ENCODE measurements at places on chromosomes 11 and 22. TPM values are rescaled to one million over a fixed set of nuclear protein-coding genes. Genes with fewer than 3 reads are reported as not detected.

The MMP7 gene
- total RNA-seq, result not detected

DNA sequence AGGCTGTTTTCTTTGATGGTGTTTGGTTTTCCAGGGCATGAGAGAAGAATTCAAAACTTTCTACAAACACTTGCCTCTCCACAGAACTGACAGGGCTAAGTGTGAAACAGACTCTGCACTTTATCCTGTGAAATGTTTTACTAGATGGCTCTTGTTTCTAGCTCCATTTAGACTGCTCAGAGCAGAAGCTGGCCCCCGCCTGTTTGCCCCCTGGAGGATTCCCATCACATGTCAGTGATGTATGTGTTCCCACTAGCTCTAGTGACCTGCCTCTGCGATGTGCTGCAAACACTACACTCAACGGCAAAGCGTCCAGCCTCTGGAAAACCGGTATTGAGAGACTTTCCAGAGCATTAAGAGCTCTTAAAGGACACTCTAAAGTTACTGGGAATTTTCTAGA is 41.4 kb upstream of the PCF11 start:
- DNase-seq, result no peak

The OR51I2 gene
- total RNA-seq, result not detected

The CYP2R1 gene
- 30.8 TPM for total RNA-seq

The ANO5 gene
- 9.8 TPM for total RNA-seq

The MRGPRX3 gene
- not detected for total RNA-seq

GRCh38 chr22:30253205-30253852 is 6.8 kb upstream of the LIF start:
- no peak for DNase-seq

DNA sequence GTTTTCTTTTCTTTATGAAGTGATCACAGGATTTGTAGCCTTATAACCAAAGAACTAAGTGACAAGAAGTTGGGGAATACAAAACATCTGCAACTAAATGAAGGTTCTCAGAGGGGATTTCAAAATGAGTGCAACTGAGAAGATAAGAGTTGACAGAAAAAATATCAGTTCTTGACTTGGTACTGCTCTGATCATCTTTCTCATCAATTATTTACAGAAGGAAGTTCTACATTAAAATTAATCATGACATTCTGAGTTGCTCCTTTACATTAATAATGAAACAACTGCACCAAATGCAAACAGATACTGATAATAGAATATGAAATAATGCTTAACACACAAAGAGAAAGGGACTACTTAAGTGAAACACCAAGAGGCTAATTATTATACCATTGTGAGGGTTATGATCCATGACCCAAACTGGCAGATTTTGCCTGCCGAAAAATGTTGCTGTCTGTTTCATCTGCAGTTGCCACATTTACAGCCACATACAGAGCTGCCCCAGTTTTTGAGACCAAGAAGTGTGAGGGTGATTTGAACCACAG is 561.9 kb upstream of the ANO5 start:
- DNase-seq, result no peak

GRCh38 chr11:95222817-95223216 is 8.2 kb downstream of the SESN3 start:
- DNase-seq, result no peak

DNA sequence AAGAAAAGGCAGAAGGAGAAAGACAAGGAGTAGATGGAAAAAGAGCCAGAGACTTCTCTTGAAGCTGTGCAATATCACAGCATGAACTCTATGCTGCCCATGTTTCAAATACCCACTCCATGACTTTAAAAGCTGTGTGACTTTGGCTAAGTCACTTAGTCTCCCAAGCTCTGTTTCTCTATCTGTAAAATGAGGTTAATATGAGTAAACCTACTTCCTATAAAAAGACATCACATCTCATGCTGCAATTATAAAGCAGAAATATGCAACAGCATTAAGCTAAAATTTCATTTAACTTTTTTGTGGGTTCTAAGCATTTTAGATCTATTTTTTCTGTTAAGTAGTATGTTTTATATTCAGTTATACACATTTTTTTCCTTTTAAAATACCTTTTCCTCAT is 11.6 kb downstream of the DGCR2 start:
- DNase-seq, result no peak

DNA sequence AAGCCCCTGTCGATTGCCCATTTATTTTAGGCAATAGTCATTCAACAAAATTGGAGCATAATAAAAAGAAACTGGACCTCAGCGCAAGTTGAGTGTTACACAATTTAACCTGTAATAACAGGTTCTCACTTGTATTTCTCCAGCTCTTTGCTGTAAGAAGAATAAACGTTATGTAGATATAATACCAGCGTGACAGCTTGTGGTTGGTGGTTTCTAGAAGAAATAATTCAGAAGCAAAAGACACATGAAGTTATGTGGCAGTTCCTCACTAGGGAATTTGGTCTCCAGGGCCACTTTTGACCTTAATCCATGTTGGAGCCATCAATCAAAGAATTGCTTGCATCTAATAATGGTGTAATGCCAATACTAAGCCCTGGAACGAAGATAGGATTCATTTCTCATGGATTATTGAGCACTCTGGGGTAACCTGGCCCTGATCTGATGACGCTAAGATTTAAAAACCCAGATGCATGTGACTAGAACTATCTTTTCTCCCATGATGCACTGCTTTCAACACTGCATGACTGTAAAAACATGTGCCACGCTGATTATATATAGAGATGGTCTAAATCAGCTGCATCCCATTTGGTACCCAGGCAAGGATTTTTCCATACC is 129.7 kb upstream of the LDLRAD3 start:
- DNase-seq, result no peak

- DNase-seq, result no peak
Observed at GRCh38 chr11:129910360-129910759, 15.0 kb upstream of the NFRKB start.

GRCh38 chr11:78080818-78081495 is 1.3 kb upstream of the NDUFC2 start:
- no peak for DNase-seq

The CFL1 gene
- 290 TPM for total RNA-seq

- no peak for DNase-seq
Observed at GRCh38 chr11:132405728-132406127, 1035.3 kb downstream of the NTM start.

GRCh38 chr11:108945341-108945740 is 280.5 kb downstream of the DDX10 start:
- no peak for DNase-seq

GRCh38 chr11:65430406-65431217 is 8.0 kb downstream of the NEAT1 start:
- no peak for DNase-seq

DNA sequence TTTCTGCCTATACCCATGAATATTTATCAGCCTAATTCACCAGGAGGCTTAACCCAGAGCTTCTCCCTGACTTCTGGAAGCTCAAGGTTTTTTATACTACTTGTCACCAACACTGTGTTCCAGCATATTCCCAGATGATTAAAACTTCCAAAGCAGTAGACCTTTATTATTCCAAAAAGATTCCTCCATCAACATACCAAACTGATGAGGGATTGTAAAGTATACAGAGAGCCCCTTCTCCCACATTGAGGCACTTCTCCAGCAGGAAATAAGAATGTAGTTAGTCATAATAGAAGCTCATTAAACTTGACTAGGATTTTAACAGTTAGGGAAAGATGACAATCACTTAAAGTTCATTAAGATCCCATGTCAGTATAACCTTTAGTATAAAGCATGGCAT is 51.4 kb upstream of the CEP126 start:
- DNase-seq, result no peak

The TMEM184B gene
- 23.8 TPM for total RNA-seq

- no peak for DNase-seq
Observed at GRCh38 chr11:70775386-70776075, 377.2 kb downstream of the CTTN start.

DNA sequence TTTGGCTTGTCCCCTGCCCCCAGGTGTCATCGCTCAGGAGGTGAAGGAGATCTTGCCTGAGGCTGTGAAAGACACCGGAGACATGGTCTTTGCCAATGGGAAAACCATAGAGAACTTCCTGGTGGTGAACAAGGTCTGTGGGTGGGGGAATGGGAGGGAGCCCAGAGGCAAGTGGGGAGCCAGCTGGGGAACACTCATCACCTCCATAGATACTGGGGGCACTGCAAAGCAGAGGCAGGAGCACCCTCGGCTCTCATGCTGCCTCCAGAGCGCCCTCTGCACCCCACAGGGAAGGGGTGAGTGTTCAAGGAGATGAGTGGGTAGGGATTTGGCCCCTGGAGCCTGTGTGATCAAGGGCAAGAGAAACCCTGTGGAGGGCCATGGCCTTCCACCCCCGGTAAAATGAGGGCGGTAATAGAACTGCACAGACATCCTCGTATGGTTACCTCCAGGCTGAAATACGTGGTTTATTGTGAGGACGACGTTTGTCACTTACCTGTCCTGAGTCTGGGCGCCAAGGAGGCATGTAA is 14.0 kb downstream of the TMEM258 start:
- no peak for DNase-seq

DNA sequence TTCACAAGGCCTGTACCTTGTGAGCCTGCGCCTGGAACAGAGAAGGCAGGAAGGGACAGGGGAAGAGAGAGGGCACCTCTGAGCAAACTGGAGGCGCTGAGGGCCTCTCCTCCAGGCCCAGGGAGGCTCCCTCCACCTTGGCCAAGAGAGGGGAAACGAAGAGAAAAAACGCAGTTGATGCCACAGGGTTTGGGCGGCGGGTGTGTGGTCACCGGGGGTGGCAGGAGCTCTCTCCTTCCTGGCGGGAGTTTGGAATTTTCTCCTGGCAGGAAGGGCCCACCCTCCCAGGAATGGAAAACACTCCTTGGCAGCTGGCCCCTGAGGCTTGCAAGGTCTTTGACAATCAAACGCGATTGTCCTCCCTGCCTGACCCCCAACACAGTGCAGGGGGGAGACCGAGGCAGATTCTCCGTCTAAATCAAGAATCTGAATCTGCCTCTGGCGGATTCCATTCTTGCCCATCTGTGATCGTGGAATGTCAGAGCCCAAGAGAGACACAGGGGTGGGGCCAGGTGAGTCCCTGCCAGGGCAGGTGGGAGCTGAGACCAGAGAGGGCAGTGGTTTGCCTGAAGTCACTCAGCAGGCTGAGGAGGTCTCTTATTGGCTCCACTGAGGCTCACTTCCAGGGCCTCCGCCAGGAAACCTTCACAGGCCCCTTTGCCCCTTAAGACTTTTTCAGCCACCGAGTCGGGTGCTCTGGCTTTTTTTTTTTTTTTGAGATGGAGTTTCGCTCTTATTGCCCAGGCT is 21.0 kb downstream of the RPL3 start:
- no peak for DNase-seq

- no peak for DNase-seq
Observed at GRCh38 chr22:24761888-24762675, 12.4 kb downstream of the PIWIL3 start.

GRCh38 chr22:30025221-30025620 is 55.0 kb upstream of the HORMAD2 start:
- peak; percentile 28 for DNase-seq

The PRR5 gene
- total RNA-seq, result 20.8 TPM

The PRDM11 gene
- 10.9 TPM for total RNA-seq

- DNase-seq, result no peak
Observed at GRCh38 chr11:2846056-2846455, 39.5 kb downstream of the CDKN1C start.

GRCh38 chr11:119745112-119745511 is 16.1 kb upstream of the NECTIN1 start:
- DNase-seq, result no peak

DNA sequence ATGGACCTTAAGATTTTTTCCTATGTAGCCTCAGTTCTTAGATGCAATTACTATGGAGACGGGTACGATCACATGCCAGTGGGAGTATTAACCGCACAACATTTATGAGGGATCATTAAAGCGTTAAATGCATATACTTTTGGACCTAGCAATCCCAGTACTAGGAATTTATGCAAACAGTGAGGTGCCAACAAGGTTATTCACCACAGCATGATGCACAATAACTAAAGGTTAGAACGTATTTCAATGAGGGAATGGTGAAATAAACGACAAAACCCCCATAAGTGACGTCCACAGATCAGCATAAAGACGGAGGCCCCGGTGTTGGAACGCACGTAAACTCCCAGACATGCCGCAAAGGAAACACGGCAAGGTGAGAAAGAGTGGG is 539 bp downstream of the SIRT3 start:
- DNase-seq, result no peak

DNA sequence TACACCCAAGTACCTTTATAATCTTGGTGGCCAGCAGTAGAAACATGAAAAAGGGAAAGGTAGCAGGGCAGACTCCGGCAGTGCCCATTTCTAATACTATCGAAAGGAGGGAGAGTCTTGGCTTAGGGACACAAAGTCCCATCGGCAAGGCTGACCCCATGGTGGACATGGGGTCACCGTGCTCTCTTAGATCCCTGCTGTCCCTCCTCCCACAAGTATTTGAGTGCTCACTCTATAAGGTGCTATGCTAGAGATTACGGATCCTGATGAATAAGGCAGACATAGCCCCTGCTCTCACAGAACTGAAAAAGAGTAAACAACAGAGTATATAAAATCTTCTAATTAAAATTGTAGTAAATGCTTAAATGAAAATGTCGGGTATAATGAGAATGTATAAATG is 172.4 kb upstream of the PITPNB start:
- DNase-seq, result no peak

DNA sequence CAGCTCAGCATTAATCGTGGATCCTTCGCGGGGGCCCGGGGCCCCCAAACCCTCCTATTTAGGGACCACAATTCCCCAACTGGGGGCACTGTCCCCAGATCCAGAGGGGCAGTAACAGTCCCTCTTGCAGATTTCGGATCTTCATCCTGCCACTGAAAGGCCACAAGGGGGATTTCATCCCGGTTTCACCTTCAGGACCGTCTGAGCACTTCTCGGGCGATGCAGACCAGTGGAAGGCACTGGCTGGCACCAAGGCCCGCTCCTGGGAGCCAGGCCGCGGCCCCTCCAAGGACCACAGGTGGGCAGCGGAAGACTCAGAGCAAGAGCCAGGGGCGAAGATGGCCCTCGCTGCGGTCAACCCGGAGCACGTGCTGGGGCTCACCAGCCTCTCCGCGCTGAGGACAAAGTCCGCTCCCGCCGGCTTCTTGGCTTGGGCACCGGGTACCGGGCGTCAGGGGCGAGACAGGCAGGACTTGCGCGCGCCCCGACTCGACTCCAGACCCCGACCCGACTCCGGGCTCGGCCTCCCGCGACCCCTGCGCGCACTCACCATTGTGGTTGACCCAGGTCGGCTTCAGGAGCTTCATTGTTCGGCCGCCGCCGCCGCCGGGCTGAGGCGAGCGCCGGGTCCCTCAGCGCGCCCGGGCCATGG is 517 bp downstream of the HIRA start:
- DNase-seq, result no peak

GRCh38 chr11:2294926-2295290 is 6.8 kb downstream of the C11orf21 start:
- no peak for DNase-seq

The PAMR1 gene
- 2.4 TPM for total RNA-seq

DNA sequence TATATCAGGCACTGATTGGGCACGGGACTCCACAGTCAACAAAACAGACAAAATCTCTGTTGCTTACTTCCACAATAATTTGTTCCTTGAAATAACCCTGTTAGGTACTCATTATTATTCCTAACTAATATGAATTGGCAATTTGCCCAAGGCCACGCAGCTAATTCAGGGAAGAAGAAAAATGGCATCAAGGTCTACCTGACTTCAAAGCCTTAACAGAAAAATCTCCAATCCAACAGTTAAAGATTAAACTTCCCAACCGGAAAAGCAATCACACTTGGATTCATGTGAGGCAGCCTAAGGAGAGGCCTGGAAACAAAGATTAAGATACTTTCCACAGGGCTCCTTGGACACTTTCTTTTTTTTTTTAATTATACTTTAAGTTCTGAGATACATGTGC is 68.9 kb downstream of the PRCP start:
- DNase-seq, result no peak

Data from cerebellum (tissue), 4 donors.